Stimulated activated CD4-positive, alpha-beta T cell treated with anti-CD3 and anti-CD28 coated beads, Interleukin-15, amount 100 ng/mL, for 1 hour (primary cell): ENCODE measurements at places on chromosomes 13 and 19.

GRCh38 chr13:93388701-93389100 lies 162.1 kb downstream of the GPC6 start:
- DNase-seq, result no peak

- no peak for DNase-seq
Measured at GRCh38 chr19:48568345-48568886, 16.4 kb downstream of the SULT2B1 start.

GRCh38 chr19:5563008-5563431 lies 4.7 kb downstream of the TINCR start:
- no peak for DNase-seq

DNA sequence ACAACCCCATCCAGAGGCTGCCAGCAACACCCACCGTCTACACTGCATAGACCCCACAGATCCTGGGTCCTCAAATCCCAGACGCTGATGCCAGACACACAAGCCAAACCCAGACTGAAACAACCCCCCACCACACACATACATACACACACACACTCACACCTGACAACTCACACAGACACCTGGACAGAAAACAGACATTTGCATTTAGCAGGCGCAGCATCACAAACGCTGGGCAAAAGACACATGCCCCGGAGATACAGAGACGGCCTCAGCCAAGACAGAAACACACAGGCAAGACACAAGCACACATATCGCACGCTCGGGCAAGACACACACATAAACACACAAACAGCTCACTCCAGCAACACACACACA lies 1.3 kb downstream of the BBC3 start:
- DNase-seq, result no peak

DNA sequence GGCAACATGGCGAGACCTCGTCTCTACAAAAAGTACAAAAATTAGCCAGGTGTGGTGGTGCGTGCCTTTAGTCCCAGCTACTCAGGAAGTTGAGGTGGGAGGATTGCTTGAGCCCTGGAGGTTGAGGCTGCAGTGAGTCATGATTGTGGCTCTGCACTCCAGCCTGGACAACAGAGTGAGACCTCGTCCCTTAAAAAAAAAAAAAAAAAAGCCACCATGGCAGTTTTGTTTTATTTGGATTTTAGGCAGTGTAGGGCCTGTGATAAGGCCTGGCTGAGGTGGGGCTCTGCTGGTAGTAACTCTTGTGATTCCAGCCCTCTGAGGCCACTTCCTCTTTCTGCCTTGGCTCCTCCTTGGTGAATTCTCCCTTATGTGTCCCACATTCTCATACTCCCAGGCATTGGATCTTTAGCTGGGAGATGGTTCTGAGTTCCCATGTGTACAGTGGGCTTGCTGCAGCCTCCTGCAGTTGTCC lies 39.2 kb downstream of the GATAD2A start:
- DNase-seq, result no peak

DNA sequence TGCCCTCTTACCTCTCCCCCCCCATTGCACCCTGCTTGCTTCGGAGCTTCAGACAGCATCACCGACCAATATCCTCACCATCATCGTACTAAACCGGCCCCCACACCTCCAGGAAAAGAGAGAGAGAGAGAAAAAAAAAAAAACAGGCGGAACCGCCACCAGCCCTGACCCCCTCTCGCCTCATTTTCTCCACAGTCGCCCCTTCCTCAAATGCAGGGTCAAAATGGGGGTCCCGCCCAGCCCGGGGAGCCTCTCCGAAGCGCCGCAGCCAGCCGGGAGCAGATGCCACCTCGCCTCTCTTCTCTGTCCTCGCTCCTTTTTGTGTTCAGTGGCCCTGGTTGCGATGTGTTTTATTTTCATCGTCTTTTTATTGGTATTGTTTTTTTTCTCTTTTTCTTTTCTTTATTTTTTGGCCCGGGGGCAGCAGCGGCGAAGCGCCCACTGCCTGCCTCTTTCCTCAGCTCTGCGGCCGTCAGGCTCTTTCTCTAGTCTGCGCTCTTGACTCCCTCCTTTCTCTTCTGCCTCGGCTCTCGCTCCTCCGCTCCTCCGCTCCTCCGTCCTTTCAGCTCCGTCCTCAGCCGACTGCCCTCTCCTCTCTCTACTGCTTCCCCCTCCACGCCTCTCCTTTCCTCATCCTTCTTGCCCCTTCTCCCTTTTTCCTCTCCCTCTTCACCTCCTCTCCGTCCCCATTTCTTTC lies 41.4 kb downstream of the DEDD2 start:
- DNase-seq, result no peak

GRCh38 chr13:42039457-42039945 lies 8.9 kb upstream of the DGKH start:
- no peak for DNase-seq

DNA sequence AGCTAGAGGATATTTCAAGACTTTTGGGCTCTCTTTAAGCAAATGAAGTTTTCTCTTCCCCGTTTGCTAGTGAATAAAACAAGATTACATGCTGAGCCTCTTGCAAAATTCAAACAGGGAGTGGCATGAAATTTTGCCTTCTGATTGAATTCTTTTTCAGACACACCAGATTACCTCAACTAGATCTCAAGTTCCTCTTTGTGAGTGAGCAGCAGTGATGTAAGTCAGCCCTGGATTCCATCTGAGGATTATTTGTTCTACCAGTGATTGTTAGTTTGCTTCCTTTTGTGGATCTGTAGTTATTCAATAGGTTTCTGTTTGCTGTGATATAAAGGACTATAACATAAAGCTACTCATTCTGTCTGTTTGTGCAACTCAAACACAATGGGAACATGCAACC lies 407.7 kb downstream of the LMO7 start:
- no peak for DNase-seq

DNA sequence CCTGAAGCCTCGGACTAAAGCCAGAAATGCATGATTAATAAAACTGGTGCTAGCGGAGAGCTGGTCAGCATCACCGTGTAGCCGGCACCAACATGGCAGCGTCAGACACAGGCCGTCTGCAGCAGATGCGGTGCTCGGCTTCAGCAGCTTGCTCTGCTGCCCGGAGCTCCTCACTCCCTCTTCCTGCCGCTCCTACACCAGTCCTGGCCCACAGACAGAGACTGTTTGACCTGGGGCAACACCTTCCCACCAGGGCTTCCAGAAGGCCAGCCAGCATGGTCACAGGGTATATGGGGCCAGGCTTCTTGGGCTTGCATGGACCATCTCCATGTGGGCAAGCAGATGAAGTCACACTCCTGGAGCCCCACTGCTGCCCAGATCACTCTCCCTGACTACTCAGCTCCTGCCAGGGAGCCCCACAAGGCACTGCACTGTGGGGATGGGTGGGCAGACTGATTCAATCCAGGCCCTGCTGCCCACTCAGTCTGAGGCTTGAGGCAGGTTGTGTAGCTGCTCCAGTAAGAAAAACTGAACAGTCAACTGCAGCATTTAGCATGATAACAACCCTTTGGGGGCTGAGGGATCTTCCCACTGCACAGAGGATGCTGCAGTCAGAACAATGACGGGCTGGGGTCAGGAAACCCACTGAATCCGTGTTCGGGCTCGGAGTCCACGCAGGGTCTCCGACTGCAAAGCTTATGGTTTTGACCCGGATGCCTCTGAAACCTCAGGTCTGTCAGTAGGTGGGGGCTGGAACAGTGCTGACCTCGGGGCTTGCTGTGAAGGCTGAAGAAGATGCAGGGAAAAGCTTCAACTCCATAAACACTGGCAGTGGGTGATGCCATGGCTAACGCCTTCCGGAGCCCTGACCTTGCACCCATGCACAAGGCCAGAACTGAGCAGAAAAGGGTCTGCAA lies 45.6 kb downstream of the CEBPG start:
- no peak for DNase-seq

- DNase-seq, result peak; percentile 70
Measured at GRCh38 chr13:30112602-30113435, 194.5 kb downstream of the KATNAL1 start.

DNA sequence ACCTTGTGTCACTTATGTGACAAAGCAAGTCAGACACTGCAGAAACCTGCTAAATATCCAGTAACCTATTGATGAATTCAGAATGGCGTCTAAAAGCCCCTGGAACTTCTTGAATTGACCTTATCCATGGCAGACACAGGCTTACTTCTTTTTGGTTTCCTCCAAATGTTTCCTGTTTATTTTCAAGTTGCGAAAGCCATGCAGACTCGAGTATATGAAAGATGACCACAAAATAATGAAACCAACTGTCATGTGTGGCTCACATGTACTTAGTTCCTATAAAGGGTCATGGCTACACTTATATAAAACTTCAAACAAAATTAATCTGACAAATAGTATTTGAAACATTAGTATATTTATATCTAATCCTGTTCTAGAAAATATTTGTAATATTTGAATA lies 113.1 kb upstream of the FNDC3A start:
- no peak for DNase-seq

DNA sequence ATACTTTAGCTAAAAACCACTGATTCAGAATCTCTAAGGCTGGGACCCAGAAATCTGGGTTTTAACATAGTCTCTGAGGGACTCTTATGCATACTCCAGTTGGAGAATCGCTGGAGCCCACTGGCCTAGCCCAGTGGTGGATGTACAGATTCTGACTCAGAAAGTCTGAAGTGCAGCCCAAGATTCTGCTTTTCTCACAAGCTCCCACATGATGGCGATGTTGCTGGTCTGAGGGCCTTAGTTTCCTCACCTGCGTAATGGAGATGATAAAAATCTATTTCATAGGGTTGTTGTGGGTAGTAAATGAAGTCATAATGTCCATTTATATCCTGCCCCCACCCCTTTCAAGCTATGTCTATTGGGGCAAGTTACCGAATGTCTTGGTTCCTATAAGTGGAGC lies 7.7 kb upstream of the CDADC1 start:
- no peak for DNase-seq

DNA sequence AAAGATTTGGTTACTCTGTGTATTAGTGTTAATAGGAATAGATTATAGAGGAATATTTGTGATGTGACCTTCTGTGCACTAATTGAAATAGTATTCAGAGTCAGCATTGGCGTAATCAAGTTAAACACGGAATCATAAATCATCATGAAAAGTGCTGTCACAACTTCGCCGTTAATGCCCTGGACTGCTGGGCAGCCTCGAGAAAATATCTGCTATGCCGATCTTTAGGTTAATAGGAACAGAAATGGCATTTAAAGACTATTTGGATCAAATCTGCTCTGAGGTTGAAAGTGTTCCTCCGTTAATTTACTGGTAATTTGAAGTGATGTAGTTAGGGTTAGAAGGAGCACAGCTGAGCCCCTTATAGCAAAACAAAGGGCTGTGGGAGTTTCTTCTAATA lies 219.0 kb downstream of the MZT1 start:
- no peak for DNase-seq

DNA sequence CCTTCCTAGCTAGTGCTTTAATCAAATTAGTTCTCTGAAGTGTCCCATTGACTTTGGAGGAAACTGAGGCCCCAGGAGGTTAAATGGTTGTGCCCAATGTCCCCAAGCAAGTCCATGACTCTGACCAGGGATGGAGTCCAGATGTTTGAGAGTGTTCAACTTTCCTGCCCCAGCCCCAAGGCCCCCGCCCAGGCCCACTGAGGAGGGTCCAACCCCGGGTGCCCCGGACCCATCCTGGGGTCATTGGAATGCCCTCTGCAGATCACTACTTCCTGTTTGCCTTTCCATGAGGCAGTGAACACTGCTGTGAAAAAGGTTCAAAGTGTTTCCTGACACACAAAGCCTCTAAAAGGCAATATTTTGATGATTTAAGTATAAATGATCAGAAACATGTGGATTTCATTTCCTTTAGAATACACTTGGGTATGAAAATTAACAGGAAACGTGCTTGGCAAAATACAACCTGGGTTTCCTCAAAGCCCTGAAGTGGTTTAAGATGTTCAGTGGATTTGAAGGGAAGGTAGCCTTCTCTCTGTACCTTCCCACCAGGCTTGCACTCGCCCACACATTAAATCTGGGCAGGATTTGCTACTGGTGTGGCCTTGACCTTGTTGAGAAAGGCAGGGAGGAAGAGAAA lies 335.7 kb downstream of the TSHZ3 start:
- no peak for DNase-seq

GRCh38 chr19:44741258-44741731 lies 7.2 kb upstream of the BCL3 start:
- DNase-seq, result no peak

GRCh38 chr13:113793718-113794085 lies 34.7 kb downstream of the TMEM255B start:
- DNase-seq, result no peak

GRCh38 chr13:66222926-66223325 lies 1007.2 kb downstream of the PCDH9 start:
- no peak for DNase-seq

DNA sequence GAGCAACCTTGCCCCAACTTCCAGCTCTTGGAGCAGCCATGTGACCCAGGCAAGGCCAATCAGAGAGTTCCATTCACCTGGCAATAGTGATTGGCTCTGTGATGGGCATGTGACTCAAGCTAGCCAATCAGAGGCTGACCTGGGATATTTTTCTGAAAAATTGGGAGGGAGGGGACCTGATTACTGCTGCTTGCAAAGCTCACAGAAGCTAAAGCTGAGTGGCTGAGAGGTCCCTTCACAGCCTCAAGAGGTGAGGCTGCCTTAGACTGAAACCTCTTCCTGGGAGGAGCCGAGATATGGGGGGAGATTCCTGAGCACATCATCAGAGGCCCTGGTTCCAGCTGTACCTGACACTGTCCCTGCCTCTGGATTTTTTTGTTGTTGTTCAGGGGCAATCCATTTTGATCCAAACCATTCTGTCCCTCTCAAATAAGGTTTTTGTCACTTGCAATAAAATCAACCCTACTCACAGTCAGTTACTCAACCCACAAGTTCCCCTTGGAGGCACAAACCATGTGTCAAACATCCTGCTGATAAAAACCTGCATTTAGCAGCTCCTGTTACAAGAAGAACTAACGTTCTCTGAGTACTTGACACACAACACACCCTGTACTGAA lies 4.8 kb downstream of the CIB3 start:
- no peak for DNase-seq

DNA sequence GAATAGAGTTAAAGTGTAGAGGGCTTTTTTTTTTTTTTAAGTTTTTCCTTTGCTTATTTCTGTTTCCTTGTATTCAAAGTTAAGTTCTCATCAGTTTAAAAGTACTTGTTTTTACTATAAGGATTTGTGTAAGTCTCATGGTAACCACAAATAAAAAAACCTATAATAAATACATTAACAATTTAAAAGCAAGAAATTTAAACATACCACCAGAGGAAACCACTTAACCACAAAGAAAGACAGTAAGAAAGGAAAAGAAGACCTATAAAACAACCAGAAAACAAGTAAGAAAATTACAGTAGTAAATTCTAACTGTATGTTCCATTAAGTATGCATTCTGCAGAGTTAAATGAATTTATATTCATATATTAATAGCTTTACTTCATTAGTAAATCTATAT lies 999.1 kb upstream of the ATXN8OS start:
- DNase-seq, result no peak

- DNase-seq, result no peak
Measured at GRCh38 chr13:110044551-110045111, 258.2 kb upstream of the IRS2 start.

- DNase-seq, result no peak
Measured at GRCh38 chr13:30255696-30256095, 51.7 kb downstream of the KATNAL1 start.

- no peak for DNase-seq
Measured at GRCh38 chr13:27466513-27466912, 16.1 kb upstream of the MTIF3 start.

- no peak for DNase-seq
Measured at GRCh38 chr13:44054525-44054924, 174.8 kb downstream of the LACC1 start.

- DNase-seq, result no peak
Measured at GRCh38 chr13:95636853-95637252, 7.7 kb downstream of the DZIP1 start.
